Stimulated activated CD8-positive, alpha-beta memory T cell treated with anti-CD3 and anti-CD28 coated beads, Interleukin-2, amount 100 ng/mL, for 48 hours (primary cell): ENCODE measurements at places on chromosomes 13 and 19.

GRCh38 chr19:40084948-40085347 is 5.8 kb downstream of the ZNF780A start:
- no peak for DNase-seq

DNA sequence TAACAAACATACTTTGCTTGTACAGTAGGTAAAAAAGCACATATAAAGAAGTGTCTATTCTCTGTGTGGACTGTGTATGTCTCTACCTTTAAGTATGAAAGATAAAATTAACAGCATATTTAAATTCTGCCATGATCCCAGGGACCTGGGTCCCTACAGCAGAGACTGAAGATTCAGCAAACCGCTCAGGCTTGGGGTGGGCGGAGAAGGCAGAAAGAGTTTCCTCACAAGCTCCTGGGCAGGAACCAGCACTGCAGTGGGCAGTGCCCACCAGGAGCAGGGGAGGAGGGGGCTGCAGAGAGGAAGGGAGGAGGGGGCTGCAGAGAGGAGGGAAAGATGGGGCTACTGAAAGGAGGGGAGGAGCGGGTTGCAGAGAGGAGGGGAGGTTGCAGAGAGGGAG is 44.6 kb upstream of the GRTP1 start:
- no peak for DNase-seq

DNA sequence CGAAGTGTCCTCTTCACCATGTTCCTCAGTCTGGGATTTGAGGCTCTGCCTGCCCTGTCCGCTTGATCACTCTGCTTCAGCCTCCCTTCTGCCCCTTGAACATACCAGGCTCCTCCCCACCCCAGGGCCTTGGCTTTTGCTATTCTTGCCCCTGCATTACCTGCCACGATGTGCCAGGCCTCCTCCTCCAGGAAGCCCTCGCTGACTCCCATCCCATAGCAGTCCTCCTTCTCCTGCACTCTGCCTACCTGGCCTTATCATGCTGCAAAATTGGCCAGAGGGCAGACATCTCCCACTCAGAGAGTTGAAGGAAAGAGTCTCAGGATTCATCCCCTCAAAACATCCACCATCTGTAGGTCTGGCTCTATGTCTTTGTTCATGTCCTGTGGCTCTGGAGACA is 2.2 kb downstream of the YJEFN3 start:
- DNase-seq = no peak

- no peak for DNase-seq
Observed at GRCh38 chr13:30785191-30785850, 50.0 kb downstream of the ALOX5AP start.

- no peak for DNase-seq
Observed at GRCh38 chr13:25707726-25708125, 336.0 kb downstream of the ATP8A2 start.

DNA sequence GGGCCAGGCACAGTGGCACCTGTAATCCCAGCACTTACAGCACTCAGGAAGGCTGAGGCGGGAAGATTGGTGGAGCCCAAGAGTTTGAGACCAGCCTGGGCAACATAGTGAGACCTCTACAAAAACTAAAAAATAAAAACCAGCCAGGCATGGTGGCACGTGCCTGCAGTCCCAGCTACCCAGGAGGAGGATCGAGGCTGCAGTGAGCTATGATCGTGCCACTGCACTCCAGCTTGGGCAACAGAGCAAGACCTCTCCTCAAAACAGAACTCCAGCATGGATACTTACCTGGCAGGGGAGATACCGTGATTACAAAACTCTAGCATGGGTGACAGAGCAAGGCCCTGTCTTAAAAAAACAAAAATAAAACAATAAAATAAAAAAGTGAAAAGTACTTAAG is 95.3 kb downstream of the GJA3 start:
- no peak for DNase-seq

DNA sequence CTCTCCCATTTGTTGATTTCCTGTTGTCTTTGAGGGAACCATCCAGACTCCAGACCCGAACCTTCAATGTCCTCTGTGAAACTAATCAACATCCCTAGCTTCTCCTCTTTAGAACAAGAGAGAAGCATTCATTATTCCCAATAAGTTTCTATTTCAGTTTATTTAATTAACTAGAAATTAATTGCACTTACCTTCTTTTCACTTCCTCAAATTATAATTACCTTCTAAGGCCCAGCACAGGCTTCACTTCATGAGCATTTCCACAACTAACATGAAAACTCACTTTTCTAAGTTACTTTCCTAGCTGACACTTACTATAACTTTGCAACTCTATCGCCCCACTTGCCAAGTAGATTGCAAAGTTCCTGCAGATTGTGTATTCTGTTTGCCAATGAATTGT is 71.6 kb upstream of the HTR2A start:
- no peak for DNase-seq

GRCh38 chr19:40143612-40144011 is 47.6 kb upstream of the MAP3K10 start:
- no peak for DNase-seq

- no peak for DNase-seq
Observed at GRCh38 chr13:60261432-60262351, 98.0 kb upstream of the DIAPH3 start.

GRCh38 chr13:23629566-23630272 is 59.5 kb downstream of the TNFRSF19 start:
- DNase-seq = no peak

GRCh38 chr19:7507884-7508283 is 8.0 kb upstream of the ZNF358 start:
- no peak for DNase-seq

DNA sequence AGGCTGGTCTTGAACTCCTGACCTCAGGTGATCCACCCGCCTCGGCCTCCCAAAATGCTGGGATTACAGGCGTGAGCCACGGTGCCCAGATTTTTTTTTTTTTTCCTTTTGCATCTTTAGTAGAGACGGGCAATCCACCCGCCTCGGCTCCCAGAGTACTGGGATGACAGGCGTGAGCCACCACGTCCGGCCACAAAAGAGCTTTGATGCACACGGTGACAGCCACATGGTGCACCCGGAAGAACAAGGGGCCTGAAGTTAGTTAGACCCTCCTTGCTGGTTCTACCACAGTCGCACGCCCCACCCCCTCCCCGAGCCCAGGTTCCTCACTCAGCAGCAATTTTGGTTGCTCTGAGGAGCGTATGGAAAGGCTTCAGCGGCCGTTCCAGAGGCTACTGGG is 54.2 kb upstream of the USE1 start:
- DNase-seq = no peak

DNA sequence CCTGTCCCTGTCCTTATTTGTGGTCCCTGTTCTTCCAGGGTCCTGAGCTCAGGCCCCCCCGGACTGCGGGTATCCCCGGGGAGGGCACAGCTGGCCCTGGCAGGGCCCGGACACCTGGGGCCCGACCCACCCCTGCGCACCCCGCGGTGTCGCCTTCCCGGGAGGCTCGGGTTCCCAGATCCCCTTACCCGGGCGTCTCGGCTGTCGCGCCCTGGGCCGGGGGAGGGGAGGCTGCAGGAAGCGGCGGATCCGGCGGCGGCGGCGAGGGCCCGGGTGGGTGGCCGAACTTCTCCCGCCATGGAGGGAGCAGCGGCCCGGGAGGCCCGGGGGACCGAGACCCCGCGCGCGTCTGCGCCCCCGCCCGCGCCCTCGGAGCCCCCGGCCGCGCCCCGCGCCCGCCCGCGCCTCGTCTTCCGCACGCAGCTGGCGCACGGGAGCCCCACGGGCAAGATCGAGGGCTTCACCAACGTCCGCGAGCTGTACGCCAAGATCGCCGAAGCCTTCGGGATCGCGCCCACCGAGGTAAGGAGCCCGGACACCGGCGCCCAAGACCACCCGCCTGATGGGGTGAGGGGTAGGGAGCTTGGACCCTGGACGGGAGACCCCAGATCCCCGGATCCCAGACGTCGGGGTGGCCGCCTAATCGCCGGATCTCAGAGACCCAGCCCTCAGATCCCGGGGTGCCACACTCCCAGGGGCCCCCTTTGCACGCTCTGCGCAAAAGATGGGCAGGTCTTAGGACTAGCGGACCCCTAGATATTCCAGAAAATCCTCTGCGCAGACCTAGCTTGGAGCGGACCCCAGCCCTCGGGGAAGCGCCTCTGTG is at the start of gene GIPC3:
GIPC3 (plus strand) TSS at position 178 of the 826 bp plus-strand sequence; CDS start at position 298, 120 bp downstream.
- DNase-seq = no peak

GRCh38 chr19:5903056-5903623 is 450 bp downstream of the NDUFA11 start:
- no peak for DNase-seq

DNA sequence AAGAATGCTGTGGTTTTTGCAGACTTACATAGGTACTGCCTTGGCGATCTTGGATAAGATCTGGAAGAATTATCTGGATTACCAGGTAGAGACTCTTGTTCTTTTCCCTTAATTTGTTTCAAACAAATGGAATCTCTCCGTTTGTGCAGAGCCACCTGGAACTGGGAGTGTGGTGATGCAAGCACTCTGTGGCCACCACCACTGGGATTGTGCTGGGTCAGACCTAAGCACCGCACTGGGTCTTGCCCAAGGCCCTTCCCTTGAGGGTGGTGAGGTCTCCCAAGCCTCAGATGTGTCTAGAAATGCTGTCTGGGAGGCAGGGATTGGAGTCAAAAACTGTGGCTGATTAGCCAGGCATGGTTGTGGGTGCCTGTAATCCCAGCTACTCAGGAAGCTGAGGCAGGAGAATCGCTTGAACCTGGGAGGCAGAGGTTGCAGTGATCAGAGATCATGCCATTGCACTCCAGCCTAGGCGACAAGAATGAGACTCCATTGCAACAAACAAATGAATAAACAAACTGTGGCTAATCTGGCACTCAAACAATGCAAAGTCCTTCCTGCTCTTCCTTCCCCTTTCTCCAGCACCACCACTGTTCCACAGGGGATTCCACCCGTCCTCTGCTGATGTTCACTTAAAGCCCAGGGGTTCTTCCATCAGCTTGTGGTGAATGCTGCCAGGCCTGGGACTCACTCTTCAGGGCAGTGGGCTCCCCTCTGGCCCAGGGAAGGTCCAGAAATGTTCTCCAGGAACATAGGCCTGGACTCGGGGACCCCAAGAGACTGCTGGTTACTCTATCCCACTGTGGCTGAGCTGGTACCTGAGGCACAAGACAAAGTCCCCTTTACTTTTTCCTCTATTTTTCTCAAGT is 10.8 kb upstream of the CEACAM1 start:
- no peak for DNase-seq

DNA sequence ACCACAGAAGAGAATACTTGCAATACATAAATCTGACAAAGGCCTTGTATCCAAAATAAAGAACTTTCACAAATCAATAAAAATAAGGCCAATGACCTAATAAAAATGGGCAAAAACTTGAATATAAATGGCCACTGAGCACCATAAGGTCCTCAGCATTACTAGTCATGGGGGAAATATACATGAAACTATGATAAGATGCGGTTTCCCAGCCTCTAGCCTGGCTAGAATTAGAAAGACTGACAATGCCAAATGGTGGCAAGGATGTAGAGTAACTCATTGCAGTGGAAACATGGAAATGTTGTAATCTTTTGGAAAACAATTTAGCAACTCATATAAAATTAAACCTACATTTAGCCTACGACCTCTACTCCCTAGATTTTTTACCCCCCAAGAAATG is 227.1 kb downstream of the GGACT start:
- no peak for DNase-seq

DNA sequence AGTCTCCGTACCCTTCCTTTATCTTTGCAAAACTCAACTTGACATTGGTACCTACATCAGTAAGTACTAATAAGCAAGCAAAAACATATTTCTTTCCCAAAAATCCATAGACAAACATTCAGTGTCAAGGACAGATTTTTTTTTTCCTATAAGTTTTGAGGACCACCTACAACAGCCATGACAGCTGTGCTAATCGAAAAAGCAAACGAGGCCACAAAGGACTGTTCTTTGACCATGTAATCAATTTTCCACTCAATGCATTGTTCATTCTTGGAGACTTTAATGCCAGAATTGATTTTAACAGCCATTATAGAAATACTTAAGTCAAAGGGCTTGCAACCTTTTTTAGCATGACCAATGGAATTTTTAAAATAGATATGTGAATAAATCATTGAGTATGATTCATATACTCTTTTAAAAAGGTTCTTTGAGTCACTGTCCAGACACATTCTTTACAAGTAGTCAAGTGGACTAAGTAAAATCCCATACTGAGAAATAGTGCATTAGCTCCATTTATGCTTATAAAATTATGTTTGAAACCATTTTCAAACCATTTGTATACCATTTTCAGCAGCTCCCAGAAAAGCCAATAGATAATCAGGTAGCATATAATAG is 323.9 kb downstream of the MZT1 start:
- DNase-seq = no peak

- no peak for DNase-seq
Observed at GRCh38 chr13:79392882-79393563, 13.0 kb downstream of the RBM26 start.

DNA sequence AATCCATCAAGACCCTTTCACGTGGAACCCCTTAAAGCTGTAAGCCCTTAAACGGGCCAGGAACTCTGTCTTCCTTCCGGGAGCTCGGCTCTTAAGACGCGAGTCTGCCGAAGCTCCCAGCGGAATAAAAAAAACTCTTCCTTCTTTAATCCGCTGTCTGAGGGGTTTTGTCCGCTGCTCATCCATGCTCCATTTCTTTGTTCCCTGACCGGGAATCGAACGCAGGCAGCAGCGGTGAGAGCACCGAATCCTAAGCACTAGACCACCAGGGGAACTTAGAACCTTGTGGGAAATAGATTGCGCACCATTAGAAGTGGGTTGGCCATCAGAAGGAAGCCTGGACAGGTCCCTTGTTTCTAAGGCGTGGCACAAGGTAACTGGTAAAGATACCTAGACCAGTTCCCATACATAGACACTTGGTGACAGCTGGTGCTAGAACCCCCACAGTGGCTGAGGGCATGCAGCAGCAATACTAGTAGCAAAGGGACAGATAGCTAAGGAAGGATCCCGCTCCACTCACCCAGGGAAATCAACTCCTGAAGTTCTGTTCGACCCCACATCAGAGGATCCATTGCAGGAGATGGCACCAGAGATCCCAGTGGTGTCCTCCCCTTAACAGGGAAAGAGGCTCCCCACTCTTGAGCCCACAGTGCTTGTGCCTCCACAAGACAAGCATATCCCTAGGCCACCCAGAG is 1.5 kb upstream of the RGCC start:
- no peak for DNase-seq

- no peak for DNase-seq
Observed at GRCh38 chr19:53088091-53088490, 15.1 kb downstream of the ZNF160 start.

DNA sequence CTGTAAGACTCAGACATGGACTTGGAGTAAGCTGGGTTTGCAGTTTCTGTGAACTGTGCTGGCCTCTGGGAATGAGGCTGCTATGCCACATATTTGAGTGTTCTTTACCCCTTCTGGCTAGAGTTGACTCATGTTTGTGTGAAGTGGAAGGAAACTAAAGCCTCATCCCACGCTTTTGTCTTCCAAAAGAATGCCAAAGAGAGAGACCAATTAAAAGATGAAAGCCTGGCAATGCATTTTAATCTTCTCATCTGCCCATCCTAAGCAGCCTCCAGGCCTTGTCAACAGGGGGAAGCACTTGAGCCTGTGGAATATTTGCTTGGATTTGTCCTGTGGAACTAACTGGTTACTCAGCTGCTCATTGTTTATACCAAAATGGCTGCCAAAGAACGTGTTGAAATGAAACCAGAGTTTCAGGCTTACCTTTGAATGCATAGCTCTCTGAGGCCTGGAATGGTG is 49.1 kb downstream of the LMO7 start:
- DNase-seq = no peak
